ENCODE measurements at places on chromosomes 6 and 20.

- H3K27me3 ChIP-seq, result peaks cover 4% of the 10 kb centered on the region
- H3K27ac ChIP-seq, result no peak overlapping the region
- no peaks in the 10 kb centered on the region for H3K4me1 ChIP-seq
- no peak overlapping the region for H3K4me3 ChIP-seq
Observed at GRCh38 chr6:10373642-10374359, 41.1 kb downstream of the TFAP2A start.

DNA sequence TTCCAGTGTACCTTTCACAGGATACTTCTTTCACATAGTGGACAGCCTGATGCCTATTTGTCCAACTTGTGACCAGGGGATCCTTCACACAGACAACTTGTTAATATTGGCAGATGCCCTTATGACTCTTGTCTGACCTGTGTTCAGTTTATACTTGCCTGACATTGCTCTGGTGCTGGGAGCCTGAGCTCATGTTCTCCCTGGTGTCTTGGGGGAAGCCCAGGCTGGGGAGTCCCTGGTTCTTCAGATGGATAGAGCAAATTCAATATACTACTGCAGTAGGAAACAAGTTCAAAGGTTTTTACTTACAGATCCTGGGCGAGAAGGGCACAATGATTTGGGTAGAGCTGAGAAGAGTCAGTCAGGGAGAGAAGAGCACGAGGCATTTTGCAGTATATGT is 76.1 kb downstream of the NKAIN2 start:
- no peak overlapping the region for H3K4me3 ChIP-seq
- H3K27me3 ChIP-seq, result no peaks in the 10 kb centered on the region
- no peaks in the 10 kb centered on the region for H3K36me3 ChIP-seq
- H3K27ac ChIP-seq, result no peak overlapping the region

DNA sequence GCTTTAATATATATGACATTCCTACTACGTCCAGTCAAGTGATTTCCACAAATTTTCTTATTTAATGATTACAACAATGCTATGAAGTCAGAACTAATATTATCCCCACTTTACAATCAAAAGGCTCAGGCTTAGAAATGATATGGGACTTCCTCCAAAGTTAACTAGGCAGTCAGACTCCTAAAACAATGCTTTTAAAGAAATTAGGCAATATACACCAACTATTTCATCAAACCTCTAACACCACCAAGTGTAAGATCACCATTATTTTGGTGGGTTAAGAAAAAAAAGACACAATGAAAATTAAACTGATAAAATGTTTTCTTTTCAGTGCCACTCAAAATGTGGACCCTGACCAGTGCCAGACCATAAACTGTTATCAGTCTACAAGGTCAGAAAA is 256.1 kb upstream of the RUNX2 start:
- no peak overlapping the region for H3K27ac ChIP-seq
- H3K36me3 ChIP-seq, result no peaks in the 10 kb centered on the region
- H3K27me3 ChIP-seq, result no peaks in the 10 kb centered on the region
- no peak overlapping the region for H3K4me3 ChIP-seq

DNA sequence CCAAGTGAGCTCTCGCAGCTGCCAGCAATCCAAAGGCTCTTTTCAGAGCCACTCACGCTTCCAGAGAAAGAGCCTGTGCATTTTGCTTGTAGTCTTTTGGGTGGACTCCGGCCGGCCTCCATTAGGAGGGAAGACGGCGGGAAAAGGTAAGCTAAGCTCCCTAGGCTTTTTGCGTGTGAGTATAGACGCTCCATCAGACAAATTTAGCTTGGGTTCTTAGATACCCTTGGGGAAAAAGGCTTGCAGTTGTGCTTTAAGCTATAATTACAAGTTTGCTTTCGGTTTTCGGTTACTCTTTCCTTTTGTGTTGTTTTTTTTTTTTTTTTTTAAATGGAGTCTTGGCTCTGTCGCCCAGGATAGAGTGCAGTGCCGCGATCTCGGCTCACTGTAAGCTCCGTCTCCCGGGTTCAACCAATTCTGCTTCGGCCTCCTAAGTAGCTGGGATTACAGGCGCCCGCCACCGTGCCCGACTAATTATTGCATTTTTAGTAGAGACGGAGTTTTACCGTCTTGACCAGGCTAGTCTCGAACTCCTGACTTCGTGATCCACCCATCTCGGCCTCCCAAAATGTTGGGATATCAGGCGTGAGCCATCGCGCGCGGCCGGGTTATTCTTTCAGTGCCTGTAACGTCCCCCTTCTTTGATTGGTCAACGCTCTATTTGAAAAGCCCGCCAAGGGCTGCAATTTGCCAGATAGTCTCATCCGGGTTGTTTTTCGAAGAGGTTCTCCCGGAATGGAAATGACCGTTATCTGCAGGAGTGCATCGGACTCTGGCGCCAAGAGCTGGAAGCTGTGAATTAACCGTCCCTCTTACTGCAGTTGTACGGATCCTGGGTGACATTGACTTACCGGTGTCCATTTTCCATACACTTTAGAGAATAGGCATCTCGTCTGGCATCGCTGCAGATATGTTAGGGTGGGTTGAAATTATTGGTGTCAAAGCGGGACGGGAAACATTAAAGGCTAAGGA is 18.1 kb downstream of the OR2B2 start:
- no peaks in the 10 kb centered on the region for H3K27me3 ChIP-seq
- no peaks in the 10 kb centered on the region for H3K4me1 ChIP-seq
- peak overlapping the region; percentile 86 for H3K27ac ChIP-seq
- no peaks in the 10 kb centered on the region for H3K36me3 ChIP-seq

- DNase-seq, result no peak
- peaks cover 8% of the 10 kb centered on the region for H3K4me1 ChIP-seq
- peak overlapping the region; percentile 33 for H3K27ac ChIP-seq
- H3K4me3 ChIP-seq, result no peak overlapping the region
- H3K27me3 ChIP-seq, result no peaks in the 10 kb centered on the region
Observed at GRCh38 chr6:108618623-108619152, 58.0 kb downstream of the FOXO3 start.

- H3K4me1 ChIP-seq, result no peaks in the 10 kb centered on the region
- H3K27me3 ChIP-seq, result no peaks in the 10 kb centered on the region
Observed at GRCh38 chr6:143878272-143878760, 14.0 kb downstream of the ZC2HC1B start.

DNA sequence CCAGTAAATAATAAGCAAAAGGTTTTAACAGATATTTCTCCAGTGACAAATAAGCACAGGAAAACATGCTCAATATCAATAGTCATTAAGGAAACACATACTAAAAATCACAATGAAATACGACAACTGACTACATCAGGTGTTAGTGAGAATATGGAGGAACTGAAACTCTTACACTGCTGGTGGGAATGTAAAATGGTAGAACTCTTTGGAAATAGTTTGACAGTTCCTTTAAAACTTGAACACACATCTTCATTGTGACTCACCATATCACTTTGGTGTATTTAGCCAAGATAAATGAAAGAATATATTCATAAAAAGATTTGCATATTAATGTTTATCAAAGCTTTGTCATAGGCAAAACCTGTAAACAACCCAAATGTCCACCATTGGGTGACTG is 11.3 kb upstream of the MAP3K5 start:
- no peak overlapping the region for H3K27ac ChIP-seq
- DNase-seq, result no peak
- no peak overlapping the region for H3K4me3 ChIP-seq
- H3K27me3 ChIP-seq, result no peaks in the 10 kb centered on the region
- no peaks in the 10 kb centered on the region for H3K4me1 ChIP-seq
- no peaks in the 10 kb centered on the region for H3K36me3 ChIP-seq

- peak overlapping the region; percentile 100 for H3K27ac ChIP-seq
- H3K36me3 ChIP-seq, result no peaks in the 10 kb centered on the region
- no peak for DNase-seq
- peaks cover 47% of the 10 kb centered on the region for H3K4me1 ChIP-seq
- H3K27me3 ChIP-seq, result no peaks in the 10 kb centered on the region
Observed at GRCh38 chr20:58891718-58892140, 39.2 kb downstream of the GNAS start.

DNA sequence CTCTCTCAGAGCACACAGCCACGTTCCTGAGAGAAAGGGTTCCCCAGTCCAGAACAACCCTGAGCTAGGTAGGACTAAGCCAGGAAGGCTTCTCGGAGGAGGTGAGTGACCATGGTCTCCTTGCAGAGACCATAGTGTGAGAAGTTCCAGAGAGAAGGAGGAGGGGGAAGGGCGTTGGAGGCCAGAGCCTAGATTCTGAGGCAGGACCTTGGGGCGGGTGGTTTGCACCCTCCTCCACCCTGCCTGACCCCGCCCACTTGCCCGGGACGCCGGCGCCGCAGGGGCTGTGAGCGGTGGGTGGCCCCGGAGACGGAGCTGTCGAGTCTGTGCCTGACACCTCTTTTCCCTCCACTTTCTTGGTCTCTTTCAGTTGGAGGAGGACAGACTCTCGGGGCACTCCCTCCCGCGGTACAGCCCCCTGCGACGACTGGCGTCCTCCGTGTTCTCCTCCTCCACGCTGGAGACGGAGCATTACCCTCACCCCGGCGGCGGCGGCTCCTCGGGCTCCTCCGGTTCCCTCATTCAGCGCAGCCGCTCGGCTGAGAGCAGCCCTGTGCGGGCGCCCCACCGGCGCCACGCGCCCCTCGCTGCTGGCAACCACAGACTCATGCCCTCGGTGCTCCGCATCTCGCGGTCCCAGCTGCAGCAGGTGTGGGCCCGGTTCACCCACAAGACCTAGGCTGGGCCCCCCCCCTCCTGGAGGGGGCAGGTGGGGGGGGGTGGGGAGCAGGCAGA is 26.2 kb downstream of the TTBK1 start:
- H3K27me3 ChIP-seq, result peaks cover 14% of the 10 kb centered on the region
- H3K4me1 ChIP-seq, result no peaks in the 10 kb centered on the region
- H3K4me3 ChIP-seq, result peak overlapping the region; percentile 52
- no peaks in the 10 kb centered on the region for H3K36me3 ChIP-seq
- H3K27ac ChIP-seq, result peak overlapping the region; percentile 45

- H3K36me3 ChIP-seq, result peaks cover 10% of the 10 kb centered on the region
- H3K27me3 ChIP-seq, result no peaks in the 10 kb centered on the region
- H3K4me1 ChIP-seq, result no peaks in the 10 kb centered on the region
- H3K27ac ChIP-seq, result no peak overlapping the region
Observed at GRCh38 chr6:107357842-107358241, 101.5 kb downstream of the PDSS2 start.

GRCh38 chr6:35673755-35674154 is 15.0 kb downstream of the FKBP5 start:
- no peak overlapping the region for H3K27ac ChIP-seq
- DNase-seq, result no peak
- H3K36me3 ChIP-seq, result peaks cover 36% of the 10 kb centered on the region
- no peaks in the 10 kb centered on the region for H3K27me3 ChIP-seq
- peaks cover 91% of the 10 kb centered on the region for H3K4me1 ChIP-seq

DNA sequence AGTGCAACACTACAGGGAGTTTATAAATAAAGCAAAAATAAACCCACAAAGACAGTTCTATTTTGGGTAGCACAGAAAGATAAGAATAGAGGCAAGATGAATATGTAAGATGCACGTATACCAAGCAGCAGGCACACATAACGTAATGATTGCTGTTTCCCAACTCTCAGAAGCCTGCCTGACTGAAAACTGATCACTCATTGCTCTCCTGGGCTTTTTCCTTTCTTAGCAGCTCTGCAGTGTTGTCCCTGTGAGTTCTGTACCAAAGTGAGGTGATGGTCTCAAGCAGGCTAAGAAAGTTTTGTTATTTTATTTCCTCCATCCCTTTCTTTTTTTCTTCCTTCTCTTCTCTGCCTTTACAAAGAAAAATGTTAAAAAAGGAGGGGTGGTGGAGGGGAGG is 522.0 kb upstream of the MAN1A1 start:
- no peak overlapping the region for H3K27ac ChIP-seq
- no peaks in the 10 kb centered on the region for H3K4me1 ChIP-seq
- no peak overlapping the region for H3K4me3 ChIP-seq
- H3K27me3 ChIP-seq, result no peaks in the 10 kb centered on the region
- H3K36me3 ChIP-seq, result no peaks in the 10 kb centered on the region

DNA sequence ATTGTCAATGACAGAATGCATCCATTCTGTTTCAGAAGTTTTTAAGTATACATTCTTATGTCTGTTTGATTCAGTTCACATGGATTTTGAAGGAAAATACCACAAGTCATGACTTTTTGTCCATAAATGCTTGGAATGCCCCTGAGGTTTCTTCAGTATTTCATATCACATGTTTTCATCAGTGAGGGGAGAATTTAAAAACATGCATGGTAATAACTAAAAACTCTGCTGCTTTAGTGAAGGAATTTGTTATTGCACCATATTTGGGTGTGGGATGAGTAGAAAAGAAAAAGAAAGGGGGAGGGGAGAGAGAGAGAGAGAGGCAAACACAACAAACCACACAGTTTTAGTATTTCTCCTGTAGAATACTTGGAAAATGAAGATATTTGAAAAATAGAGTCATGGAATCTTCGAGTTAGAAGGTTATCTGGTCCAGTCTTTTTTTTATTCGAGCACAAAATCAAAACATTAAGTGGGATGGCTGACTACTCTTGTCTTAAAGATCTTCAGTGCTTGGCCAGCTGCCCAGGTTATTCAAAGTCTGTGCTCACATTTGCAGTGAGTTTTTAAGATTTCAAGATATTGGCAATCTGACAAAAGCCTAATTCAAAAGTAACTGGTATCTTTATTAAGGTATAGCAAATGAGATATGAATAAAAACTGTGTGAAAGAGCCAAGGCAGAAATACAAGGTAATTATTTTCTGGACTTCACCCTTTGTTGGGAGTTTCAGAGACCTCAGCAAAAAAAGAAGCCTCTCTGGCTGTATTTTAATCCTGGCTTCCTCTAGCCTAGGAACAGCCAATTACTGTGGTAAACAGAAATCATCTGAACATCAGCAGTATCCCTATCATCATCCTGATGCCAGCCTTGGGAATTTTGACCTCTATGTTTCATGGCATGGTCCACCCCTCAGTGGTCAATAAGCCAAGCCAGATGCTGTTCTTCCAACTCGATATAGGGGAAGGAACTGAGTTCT is 687.9 kb upstream of the CITED2 start:
- peak; percentile 68 for DNase-seq
- peak overlapping the region; percentile 69 for H3K27ac ChIP-seq
- no peak overlapping the region for H3K4me3 ChIP-seq
- peaks cover 16% of the 10 kb centered on the region for H3K4me1 ChIP-seq

- H3K36me3 ChIP-seq, result peaks cover 19% of the 10 kb centered on the region
- no peaks in the 10 kb centered on the region for H3K27me3 ChIP-seq
- H3K4me3 ChIP-seq, result no peak overlapping the region
Observed at GRCh38 chr6:12136905-12137304, 124.8 kb downstream of the HIVEP1 start.

DNA sequence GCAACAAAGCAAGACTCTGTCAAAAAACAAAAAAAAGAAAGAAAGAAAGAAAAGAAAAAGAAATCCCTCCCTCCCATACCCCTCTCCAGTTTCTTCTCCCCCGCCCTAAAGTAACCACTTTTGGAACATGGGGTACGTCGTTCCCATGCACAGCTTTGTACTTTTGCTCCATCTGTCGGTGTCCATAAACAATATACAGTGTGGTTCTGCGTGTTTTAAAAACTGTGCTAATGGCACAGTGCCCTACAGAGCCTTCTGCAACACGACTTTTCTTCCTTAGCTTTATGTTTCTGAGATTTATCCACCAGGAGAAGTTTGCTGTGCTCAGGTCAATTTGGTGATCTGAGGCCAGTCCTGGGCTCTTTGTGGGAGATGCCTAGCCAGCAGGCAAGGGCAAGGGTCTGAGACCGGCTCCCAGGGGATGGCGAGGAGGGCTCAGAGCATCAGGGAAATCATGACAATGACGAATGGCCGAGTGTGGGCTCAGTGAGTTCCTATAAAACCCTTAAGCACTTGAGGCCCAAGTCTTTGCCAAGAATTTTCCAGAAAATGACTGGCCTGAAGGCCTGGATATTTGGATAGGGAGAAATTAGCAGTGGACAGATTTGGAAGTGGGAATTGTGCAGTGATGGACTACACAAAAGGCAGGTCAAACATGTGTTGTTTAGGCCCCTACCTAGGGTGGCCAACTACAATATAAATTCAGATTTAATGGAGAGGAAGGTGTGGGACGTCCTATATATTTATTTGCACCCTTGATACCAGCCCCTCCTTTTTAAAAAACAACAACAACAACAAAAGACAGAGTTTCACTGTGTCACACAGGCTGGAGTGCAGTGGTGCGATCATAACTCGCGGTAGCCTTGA is 1.9 kb upstream of the BCAS4 start:
- DNase-seq, result no peak
- H3K4me1 ChIP-seq, result peaks cover 27% of the 10 kb centered on the region
- H3K27ac ChIP-seq, result no peak overlapping the region
- no peaks in the 10 kb centered on the region for H3K27me3 ChIP-seq
